Upper lobe of left lung (tissue), 6 donors: ENCODE measurements at places on chromosomes 7 and 10. TPM values are rescaled to one million over a fixed set of nuclear protein-coding genes. Genes with fewer than 3 reads are reported as not detected.
A peak's percentile ranks its signal among the peaks of the same experiment; 100 is the strongest.

DNA sequence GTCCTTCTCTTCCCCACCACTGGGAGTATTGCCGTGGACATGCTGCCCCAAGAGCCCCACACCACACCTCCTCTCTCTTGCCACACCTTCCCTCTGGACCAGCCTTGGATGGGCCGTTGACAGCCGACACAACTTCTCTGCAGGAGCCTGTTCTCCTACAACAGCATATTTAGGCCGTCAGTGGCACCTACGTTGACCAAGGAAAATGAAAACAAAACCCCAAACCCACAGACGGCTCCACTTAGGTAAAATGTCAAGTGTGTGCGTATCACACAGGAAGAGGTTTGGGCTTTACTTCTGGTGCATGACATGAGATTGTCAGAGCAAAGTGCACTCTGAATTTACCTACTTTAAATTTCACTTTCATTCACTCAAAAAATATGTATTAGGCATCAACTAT is 246.6 kb downstream of the ZMYND11 start:
- no peaks in the 10 kb centered on the region for H3K4me1 ChIP-seq
- no peaks in the 10 kb centered on the region for H3K27me3 ChIP-seq
- H3K27ac ChIP-seq, result no peak overlapping the region
- no peak overlapping the region for H3K4me3 ChIP-seq
- peaks cover 22% of the 10 kb centered on the region for H3K36me3 ChIP-seq
- DNase-seq, result no peak

DNA sequence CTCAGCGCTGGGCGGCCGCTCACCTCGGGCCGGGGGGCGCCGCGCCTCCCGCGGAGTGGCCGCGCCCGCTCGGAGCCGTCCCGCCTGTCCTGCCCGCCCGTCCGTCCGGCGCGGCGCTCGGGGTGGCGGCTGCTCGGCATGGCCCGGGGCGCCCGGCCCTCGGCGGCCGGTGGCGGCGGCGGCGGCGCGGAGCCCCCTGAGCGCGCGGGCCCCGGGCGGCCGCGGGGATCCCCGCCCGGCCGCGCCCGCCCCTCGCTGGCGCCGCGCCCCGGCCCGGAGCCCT is 338 bp downstream of the SDK1 start:
- H3K36me3 ChIP-seq, result no peaks in the 10 kb centered on the region
- peak overlapping the region; percentile 75 for H3K27ac ChIP-seq

The MBL2 gene
- not detected for total RNA-seq

- H3K36me3 ChIP-seq, result no peaks in the 10 kb centered on the region
- H3K4me1 ChIP-seq, result no peaks in the 10 kb centered on the region
- no peak overlapping the region for H3K27ac ChIP-seq
- H3K4me3 ChIP-seq, result no peak overlapping the region
- DNase-seq, result no peak
Measured at GRCh38 chr10:2122431-2123124, 385.3 kb upstream of the ADARB2 start.

- no peaks in the 10 kb centered on the region for H3K36me3 ChIP-seq
- DNase-seq, result no peak
- H3K4me1 ChIP-seq, result peaks cover 11% of the 10 kb centered on the region
- H3K27ac ChIP-seq, result peak overlapping the region; percentile 82
- H3K4me3 ChIP-seq, result peak overlapping the region; percentile 36
Measured at GRCh38 chr7:7761340-7761973, 43.0 kb upstream of the RPA3 start.

- no peaks in the 10 kb centered on the region for H3K36me3 ChIP-seq
- no peak overlapping the region for H3K4me3 ChIP-seq
- H3K27me3 ChIP-seq, result no peaks in the 10 kb centered on the region
- no peak overlapping the region for H3K27ac ChIP-seq
Measured at GRCh38 chr10:59621771-59622170, 87.9 kb downstream of the SLC16A9 start.

DNA sequence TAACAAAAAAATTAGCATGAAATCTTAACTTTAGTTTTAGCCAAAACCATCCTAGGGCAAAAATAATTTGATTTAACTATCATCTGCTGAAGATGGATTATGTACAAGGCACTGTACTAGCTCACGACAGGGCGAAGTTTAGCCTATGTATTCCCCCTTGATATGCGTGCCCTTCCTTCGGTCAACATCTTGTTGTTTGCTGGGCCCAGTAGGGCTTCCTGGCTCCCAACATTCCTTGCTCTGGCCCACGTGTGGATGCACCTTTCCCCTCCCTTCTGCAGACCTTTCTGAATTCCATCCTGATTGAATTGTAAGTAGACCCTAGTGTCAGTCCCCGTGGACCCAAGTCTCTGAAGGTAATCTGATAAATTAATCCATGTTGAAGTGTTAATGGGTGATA is 212.0 kb downstream of the RELN start:
- H3K36me3 ChIP-seq, result no peaks in the 10 kb centered on the region
- no peak for DNase-seq
- H3K27me3 ChIP-seq, result no peaks in the 10 kb centered on the region
- H3K4me1 ChIP-seq, result no peaks in the 10 kb centered on the region
- H3K4me3 ChIP-seq, result no peak overlapping the region
- no peak overlapping the region for H3K27ac ChIP-seq
